ENCODE measurements at places on chromosomes 1 and 21.

GRCh38 chr1:230215031-230215430 lies 148.0 kb downstream of the GALNT2 start:
- no peak for DNase-seq

GRCh38 chr21:43320526-43320925 lies 106.4 kb downstream of the SIK1 start:
- DNase-seq = no peak

- no peak for DNase-seq
These were observed 52.7 kb downstream of the PKN2 start for GRCh38 chr1:88736633-88737248.

DNA sequence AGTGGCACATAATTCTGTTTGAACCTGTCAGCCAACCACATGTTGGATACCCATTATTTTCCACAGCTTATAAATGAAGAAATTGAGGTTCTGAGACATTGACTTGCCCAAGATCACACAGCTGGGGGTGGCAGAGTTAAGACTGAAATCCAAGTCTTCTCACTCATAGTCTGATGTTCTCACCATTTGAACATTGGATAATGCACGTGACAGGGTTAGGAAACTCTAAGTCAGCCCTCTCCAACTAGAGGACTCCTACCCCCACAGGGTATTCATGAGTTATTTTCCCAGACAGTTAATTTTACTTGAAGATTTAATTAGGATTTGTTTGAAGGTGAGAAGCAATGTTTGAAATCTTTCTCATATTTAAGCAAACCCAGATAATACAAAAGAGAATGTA lies 38.1 kb upstream of the C1orf105 start:
- DNase-seq = no peak

GRCh38 chr1:174448531-174448883 lies 743 bp downstream of the GPR52 start:
- no peak for DNase-seq

DNA sequence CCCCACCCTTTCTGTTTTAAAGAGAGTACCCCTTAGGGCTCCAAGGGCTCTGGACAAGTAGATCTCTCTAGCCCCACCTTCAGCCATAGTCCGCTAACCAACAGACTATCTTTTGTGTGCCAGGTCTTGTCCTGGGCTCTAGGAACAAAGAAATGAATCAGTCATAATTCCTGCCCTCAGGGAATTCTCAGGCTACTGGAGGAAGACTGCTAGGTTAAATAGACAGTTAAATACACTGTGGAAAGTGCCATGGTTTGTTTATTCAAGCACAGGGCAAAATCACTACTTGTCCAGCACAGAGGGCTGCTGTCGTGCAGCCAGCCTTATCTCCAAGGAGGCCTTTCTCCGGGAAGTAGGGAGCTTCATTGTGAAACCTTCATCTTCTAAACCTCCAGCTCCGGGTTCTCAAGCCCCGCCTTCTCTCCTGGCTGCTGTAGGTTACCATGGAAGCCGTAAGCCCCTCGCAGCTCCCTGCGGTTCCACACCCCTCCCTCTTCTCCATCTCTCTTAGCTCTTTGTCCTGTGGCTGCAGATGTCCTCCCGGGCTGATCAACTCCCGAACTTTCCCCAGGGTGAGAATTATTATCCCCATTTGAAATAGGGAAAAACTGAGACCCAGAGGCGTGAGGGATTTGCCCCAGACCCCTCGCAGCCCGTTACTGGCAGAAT lies 29.8 kb downstream of the SHISAL2A start:
- peak; percentile 20 for DNase-seq

DNA sequence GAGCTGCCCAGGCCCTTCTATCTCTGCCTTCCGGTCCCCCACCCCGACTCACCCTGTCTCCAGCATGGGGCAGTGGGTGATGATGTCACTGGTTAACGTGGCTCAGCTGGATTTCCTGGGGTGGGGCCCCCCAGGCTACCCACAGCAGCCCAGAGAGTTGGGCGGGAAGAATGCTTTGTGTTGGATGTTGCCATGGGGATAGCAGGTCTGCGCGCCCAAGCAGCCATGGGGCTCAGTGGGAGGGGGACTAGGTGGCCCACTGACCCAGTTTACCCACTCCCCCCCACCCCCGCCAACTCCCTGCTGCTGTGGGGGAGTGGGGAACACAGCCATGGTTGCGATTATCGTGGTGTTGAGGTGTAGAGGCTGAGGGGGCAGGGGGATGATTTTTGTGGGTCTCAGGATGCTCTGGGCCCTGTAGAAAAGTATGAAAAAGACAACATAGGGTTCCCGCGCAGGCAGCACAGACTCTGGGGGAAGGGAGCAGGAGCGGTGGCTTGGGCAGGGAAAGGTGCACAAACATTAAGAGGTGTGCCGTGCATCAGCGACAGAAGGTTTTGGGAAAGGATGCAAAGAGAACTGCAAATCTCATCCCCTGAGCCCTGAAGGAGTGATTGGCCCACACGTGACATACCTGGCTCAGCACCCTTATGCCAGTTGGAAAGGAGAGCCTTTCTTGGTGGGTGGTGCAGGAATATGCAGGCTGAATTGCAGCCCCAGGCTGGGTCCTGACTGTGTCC lies 8.5 kb downstream of the CELSR2 start:
- DNase-seq = no peak

DNA sequence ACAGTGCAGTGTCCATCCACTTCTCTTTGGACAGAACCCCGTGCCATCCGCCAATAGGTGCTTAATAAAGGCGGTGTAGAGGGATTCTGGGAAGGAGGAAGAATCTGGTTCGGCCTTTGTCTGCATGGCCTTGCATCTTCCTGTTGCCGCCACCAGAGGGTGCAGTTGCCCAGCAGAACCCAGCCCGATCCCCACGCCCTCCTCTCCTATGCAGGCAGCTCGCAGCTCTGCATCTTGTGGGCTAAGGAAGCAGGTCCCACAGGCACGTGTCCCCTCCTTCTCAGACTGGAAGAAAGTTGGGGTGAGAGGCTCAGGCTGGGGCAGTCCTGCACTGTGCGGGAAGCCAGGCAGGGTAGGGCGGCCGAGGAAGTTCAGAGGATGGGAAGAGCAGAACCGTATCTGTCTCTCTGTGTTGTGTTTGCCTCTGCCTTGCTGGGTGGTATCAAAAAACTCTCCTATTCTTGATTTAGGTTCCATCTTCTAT lies 20.8 kb downstream of the NAV1 start:
- DNase-seq = peak; percentile 50

DNA sequence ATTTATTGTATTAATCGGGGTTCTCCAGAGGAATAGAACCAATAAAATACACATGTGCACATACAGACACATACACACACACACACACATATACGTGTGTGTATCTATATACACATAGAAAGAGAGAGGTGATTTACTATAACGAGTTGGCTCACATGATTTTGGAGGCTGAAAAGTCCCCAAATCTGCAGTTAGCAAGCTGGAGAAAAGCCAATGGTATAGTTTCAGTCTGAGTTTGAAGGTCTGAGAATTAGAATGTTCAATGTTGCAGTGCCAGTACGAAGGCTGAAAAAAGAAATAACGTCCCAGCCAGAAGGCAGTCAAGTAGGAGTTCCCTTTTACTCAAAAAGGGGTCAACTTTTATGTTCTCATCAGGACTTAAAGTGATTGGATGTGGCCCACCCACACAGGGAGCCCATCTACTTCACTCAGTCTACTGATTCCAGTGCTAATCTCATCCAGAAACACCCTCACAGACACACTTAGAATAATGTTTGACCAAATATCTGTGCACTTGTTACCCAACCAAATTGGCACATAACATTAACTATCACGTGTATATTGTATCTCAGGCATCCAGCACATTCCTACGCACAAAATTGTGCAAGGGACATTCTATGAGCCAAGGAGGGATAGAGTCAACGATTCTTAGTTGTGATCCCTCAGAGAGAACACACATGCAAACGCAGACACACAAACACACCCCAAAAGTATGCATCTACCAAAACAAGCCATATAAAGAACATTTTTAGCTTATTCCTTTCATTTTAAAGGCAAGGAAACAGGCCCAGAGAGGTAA lies 195.5 kb upstream of the DUSP10 start:
- DNase-seq = no peak

DNA sequence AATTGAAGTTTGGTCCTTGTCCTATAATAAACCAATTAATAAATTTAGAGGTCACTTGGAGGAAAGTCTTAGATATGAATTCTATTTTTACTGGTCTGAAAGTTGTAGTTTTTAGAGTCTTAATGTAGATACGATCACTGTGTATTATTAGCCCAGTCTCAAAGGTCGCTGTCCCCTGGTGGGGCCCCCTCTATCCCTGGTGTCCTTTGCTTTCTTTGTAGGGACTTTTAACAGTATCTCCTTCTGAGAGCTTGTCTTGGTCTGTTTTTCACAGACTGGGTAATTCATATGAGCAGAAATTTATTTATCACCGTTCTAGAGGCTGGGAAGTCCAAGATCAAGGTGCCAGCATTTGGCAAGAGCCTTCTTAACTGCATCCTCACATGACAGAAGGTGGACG lies 18.5 kb downstream of the CHD1L start:
- no peak for DNase-seq

DNA sequence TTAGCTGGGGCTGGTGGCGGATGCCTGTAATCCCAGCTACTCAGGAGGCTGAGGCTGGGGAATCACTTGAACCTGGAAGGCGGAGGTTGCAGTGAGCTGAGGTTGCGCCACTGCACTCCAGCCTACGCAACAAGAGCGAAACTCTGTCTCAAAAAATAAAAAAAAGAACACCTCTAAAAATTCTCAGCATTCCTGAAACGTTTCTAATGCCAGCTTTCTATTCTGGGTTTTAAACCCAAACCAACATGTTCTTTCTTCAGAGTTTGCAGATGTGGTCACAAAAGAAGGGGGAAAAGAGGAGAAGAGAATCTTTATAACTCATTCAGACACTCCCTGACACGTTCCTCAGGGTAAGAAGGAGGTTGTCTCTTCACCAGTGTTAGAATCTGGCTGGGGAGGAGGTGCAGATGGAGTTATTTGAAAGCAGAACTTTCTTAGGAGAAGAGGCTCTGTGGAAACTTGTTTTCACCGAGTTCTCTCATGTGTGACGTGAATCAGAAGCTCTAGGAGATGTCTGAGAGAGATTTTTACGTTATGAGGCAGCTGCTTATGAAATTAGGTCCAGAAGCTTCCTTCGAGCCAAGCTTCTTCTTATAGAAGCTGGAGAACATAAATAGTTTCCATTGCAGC lies 17.8 kb upstream of the CNR2 start:
- no peak for DNase-seq

- DNase-seq = no peak
These were observed 15.1 kb downstream of the NFASC start for GRCh38 chr1:204885790-204886189.

DNA sequence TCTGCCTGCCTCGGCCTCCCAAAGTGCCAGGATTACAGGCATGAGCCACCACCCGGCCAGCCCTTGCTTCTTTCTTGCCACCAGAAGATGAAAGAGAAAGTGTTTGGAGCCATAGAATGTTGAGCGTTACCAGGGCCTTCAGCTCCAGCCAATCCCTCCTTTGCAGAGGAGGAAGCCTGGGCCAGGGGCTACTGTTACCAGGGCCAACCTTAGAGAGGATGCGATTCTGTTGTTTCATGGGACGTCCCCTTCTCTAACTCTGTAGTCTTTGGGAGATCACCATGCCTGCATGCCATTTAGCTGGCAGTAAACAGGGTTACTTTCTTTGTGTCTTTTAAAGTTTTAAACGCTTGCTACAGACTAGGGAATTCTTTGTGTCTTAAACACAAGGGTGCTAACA lies 45.8 kb downstream of the CLDN14 start:
- no peak for DNase-seq

DNA sequence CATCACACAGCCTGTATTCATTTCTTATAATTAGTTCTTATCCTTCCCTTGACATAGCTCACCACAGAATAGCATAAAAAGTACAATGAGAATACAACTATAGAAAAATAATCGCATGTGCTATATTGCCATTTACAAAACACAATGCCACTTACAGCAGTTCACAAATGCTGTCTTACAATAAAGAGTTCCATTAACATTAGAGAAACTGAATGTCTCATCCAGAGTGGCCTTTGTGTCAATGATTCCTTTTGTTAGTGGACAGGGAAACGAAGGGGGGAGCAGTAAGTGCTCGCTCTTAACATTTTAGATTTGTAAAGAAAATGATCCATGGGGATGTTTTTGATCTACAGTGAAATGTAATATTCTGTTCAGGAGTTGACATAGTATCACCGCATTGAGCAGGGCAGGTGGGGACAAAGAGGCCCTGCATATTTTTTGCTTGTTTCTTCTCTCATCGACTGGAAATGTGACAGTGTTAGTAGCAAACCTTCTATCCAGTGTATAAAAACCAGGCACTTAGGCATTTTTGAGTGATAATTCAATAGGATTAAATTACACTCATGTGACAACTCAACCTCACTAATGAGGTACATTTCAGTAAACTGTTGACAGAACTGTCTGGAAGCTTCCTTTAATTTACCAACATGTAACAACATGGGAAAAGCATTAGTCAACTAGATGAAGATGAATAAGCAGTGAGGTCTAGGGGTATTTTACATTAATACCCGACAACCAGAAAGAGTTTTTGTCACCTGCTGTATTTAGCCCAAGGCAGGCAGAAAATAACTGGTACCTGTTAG lies 35.6 kb upstream of the RRP15 start:
- no peak for DNase-seq

DNA sequence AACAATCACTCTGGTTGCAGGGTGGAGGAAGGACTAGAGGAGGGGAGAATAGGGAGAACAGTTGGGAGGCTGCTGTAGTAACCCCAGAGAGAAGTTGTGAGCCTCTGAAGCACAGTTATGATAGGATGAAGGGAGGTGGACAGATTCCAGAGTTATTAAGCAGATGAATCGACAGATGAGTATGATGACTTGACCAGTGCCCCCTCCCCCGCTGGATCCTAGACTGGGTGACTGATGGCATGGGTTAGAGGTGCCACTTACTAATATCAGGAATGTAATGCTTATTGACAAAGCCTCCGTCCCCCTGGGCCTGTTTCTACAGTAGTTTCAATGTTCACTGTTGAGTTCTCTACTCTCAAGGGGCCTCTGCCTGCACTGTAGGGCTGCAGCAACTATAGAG lies 14.0 kb upstream of the TIPRL start:
- DNase-seq = no peak

DNA sequence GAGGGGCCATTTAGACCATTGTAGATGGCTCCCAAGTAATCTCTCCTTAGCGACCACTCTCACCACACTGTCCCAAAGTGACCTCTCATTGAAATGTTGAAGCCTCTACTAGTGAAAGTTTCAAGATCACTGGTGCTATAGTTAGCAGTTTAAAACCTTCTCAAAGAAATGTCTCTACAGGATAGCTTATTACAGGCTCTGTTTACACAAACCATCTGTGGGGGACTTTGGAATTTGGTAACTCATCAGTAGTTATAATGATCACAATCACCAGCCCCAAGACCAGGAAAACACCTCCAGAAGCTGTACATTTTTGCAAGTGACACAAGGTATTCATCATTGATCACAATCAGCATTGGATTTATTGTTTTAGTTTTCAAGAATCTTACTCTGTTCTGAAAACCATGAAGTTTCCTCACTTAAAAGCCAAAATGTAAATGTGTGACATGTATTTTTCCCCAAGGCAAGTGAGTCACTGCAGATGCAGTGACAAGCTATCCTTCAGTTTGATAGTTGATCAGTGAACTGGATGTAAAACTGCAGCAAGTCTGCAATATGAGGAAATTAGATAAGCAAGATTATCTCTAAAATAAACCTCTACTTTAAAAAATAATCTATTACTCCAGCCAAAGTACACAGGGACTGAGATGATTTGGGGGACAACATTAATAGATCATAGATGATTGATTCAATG lies 41.9 kb downstream of the C21orf91 start:
- no peak for DNase-seq

GRCh38 chr1:93617670-93618499 lies 63.8 kb downstream of the BCAR3 start:
- no peak for DNase-seq

GRCh38 chr21:25885405-25885804 lies 150.6 kb downstream of the GABPA start:
- no peak for DNase-seq

Data from NCI-H2081 treated with DMSO at 0.1 percent for 48 hours (cell line).